SHP77 (cell line): ENCODE measurements at places on chromosomes 3 and 15.

- no peak for DNase-seq
Observed at GRCh38 chr15:79243723-79244122, 38.8 kb upstream of the ANKRD34C start.

- no peak for DNase-seq
Observed at GRCh38 chr3:195880037-195880431, 28.3 kb downstream of the TNK2 start.

- no peak for DNase-seq
Observed at GRCh38 chr15:79948761-79949160, 22.2 kb downstream of the BCL2A1 start.

- no peak for DNase-seq
Observed at GRCh38 chr3:179266701-179267211, 15.8 kb upstream of the KCNMB3 start.

DNA sequence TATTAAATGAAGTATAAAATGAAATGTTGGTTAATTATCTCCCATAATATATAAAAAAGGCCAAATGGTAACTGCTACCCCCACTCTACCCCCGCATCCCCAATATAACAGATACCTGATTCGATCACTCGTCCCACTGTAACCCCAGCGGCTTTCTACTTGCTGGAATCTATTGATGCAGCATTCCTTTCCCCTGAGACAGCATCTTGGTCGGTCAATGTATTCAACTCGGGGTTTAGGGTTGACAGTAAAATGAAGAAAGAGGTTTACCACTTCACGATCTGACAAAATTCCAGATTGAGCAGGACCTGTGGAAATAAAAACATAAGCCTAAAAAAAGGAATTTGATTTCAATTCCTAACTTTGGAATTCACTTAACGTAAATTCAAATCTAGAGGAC, 18.6 kb upstream of the C15orf40 start:
- no peak for DNase-seq

DNA sequence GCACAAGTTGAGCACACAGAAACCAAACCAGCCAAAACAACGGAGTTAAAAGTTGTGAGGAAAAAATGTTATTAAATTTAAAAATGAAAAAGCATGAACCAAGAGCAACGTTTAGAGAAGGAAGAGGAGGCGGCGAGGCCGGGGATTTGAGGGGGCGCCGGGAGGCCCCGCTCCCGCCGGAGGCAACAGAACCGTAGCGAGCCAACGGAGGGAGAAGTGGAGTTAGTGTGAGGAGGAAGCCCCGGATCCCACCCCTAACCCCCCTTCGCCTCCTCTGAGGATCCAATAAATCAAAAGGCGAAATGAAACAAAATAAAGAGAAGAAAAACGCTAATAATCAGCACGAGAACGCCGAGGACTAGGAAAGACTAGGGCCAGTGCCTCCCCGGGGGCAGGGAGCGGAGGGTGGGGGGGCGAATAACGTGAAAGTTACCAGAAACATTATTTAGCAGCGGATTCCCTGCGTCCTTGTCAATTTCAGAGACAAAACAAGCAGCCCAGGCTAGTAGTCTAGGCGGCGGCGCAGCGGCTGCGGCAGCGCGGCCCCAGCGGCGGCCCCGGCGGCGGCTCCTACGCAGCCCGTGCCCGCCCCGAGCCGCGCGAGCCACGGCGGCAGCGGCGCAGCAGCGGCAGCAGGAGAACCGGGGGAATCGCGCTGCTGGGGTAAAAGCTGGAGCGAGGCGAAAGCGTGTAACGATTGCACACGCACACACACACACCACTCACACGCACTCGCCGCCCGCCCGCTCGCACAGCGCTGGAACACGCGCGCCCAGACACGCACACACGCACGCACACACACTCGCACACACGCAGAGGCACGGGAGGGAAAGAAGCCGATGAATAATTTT, 1.7 kb downstream of the MEIS2 start:
- no peak for DNase-seq

DNA sequence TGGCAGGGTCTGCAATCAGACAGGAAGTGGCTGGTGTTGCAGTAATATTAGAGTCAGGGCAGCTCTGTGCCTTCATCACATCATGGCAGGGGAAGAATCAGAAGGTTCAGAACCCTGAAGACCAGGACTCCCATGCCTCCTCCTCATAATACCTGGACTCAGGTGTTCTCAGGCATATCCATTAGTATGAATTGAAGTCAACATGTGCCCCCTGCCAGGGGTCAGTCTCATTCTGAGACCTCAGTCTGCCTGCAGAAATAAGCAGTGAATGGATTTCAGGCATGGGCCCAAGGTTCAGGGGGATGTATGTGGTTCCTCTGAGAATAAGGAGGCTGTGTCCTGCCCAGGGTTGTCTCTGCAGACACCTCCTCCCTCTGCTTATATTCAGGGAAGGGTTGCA, 74.2 kb downstream of the SPSB4 start:
- no peak for DNase-seq

DNA sequence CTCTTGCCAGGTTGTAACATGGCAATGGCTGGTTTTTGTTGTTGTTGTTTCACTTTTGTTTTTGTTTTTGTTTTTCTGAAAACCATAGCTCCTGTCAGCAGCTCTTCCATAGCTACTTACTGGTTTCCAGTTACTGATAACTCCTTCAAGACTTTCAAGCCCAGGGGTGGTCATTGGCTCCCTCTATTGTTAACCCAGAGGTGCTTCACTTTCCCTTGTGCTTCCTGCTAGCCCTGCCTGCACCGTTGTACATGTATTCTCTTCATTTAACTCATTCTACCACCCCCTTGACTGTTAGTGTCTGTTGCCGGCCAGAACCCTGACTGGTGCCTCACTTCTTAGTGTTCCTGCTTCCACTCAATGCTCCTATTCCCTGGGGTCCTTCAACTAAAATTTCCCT, 4.2 kb upstream of the TRAT1 start:
- no peak for DNase-seq

GRCh38 chr3:169505577-169506230, 157.8 kb downstream of the MECOM start:
- DNase-seq, result no peak
